ENCODE measurements at places on chromosomes 1 and 21.

- peak; percentile 32 for DNase-seq
Observed at GRCh38 chr21:16642353-16642752, 870.5 kb upstream of the CXADR start.

DNA sequence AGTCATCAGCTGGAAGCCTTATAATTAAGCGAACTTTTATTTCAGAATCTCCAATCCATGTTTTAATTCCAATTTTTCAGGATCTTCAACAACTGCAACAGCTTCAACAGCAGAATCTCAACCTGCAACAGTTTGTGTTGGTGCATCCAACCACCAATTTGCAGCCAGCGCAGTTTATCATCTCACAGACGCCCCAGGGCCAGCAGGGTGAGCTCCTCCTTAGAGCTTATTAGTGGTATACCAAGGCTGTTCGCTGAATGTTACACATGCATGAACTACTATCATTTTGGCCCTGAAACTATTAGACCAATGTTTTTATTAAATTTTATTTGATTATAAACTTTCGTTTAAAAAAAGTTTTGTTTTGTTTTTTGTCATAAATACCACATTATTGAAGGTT is 142.4 kb downstream of the CD247 start:
- no peak for DNase-seq

DNA sequence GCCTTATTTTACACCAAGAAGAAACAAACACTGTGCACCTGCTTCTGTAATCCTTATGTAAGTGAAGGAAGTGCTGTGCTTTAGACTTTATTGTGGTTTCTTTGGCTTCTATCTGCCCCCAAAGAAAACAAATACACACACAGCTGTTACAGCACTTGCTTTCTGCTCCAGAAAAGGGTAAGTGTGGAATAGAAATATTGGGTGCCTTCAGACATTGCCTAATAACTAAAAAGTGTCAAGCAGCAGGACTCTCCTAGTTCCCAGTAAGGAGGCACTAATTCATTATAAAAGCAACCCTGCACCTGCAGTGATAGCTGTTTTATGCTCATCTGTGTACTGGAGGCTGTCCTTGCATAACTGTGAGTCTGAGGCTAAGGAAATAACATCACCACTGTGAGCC is 23.4 kb upstream of the PRRX1 start:
- no peak for DNase-seq

DNA sequence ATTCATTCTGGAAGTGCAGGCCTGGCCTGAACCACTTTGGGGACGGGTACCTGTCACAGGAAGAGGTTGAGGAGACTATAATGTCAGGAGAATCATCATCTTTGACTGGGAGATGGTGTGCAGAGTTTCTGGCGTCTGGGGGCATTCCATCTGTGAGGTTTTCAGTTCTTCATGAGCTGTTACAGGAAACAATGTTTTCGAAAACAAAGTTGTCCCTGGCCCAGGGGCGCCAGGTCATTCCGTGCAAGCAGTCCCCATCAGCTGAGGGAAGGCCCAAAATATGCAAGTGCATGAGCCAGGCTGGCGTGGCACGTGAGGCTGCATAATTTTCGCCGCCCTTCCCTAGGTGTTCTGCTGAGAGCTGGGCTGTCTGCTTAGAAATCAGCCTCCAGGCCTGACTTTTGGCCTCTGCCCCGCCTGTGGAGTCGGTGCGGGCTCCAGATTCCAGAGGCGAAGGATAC is 68.4 kb upstream of the ATP5PO start:
- no peak for DNase-seq

DNA sequence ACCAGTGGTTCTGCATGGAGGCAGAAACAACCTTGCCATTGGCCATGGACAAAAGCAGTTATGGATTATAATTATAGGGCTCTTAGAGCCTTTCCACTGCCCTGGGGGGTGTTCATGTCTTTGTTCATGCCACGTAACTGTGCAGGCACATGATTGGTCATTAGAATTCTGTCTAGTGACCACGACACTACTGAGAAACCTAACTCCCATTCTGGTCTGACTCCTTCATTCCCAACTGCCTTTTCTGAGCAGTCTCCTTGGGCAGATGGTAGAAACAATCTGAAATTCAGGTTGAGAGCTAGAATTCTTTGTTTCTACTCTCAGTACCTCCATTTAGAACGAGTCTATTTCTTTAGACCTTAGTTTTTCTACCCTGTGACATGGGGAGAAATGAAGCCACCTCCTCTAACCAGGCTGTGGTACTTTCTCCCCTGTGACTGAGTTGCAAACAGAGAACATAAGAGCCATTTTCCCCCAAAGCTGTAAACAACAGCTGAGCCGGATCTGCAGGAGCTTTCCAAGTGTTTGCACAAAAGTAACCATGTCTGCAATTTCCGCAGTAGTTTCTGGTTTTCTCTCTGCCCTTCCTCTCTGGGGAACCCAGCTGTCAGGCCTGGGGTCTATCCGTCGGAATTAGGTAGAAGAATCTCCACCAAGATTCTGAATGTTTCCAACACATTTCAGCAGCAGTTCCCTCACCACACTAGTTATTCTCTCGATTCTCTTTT is 37.7 kb upstream of the IPO9 start:
- DNase-seq = no peak

GRCh38 chr1:209927466-209927865 is 10.6 kb upstream of the SYT14 start:
- no peak for DNase-seq

- DNase-seq = no peak
Observed at GRCh38 chr1:119565131-119565772, 58.2 kb downstream of the HSD3B1 start.

GRCh38 chr1:160083968-160084770 is 2.8 kb downstream of the KCNJ9 start:
- no peak for DNase-seq

DNA sequence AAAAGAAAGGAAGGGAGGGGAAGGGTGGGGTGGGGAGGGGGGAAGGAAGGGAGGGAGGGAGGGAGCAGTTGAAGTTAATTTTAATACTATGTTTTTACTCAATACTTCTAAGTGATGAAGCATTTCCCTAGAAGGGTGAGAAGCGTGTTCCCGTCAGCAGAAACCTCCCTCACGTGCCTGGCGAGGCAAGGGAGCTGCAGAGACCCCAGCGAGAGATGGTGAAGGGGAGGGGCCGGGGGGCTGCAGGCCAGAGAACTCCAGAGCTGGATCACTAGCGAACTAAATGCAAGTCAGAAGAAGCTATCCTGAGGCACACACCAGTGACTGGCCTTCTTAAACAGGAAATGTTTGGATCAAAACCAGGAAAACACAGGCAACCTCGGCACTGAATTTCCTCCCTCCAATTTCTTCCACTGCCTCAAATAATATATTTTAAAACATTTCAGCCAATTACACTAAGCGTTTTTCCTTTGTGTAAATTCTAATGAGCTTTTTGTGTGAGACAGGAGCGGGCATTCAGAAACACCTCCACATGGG is 18.0 kb downstream of the WDR4 start:
- DNase-seq = no peak

DNA sequence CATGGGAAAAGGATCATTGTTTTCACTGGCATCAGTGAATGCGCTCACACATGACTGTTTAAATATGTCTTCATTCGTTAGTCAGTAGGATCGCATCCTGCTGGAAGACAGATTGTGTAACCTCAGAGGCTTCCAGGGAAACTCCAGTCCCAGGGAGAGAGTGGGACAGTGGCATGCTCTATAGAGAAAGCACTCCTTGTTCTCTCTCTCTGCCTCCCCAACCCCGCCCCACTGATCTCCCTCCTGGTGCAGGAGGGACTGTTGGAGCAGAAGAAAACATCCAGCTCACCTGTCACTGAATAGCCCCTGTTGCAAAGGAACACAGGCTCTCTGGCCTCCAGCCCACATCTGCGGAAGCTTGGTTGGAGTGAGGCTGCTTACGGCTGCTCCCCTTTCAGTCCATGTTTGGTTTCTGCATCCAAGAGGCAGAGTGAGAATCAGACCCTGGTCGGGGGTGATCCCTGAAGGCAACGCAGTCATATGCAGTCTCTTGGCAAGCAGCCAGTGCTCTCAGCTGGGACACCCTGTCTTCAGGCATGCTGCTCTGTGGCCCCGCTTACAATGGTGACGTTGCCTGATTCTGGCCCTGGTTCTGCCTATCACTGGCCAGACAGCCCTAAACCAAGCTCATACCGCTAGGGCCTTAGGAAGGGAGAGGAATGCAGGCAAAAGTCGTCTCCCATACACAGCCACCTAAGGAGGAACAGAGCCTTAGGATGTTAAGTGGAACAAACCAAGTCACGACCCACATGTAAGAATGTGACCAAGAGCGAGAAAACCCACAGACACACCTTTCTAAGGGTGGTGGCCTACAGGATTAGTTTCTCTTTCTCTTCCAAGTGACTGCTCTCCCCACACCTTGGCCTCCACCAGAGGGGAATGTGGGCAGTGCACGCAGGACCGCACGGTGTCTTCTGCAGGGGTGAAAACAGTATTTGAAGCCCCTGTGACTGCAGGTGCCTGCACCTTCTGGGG is 39.7 kb downstream of the BACE2 start:
- DNase-seq = peak; percentile 75

DNA sequence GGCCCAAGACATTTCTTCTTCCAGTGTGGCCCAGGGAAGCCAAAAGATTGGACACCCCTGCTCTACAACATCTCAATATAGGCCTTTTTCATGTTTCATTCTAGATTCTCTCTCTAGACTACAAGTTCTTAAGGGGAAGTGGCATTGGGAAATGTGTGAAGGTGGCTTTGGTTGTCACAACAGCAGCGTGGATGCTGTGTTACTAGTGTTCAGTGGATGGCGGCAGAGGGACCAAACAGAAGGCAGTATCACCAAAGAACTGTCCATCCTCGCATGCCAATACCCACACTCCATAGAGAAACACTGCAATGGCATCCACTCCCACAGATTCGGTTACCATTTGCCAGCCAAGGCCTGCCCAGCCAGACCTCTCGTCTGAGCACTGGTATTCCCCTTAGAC is 24.3 kb upstream of the IFNAR2 start:
- DNase-seq = no peak

GRCh38 chr21:46141767-46142581 is 13.4 kb downstream of the FTCD start:
- DNase-seq = no peak

DNA sequence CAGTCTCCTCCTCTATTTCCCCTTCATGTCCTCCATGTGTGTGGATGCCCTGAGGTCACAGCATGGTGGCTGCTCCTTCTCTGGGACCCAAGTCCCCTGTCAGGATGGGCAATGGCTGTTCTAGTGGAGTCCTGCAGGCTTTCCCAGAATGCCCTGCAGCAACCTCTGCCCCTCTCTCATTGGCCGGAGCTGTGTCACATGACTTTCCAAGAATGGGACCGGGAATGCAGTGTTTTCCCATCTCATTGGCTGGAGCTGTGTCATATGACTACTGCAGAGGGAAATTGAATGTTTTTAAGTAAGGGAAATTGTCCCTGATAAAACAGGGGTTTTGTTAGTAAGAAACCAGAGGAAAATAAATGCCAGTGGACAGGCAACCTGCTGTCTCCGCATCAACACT is 365.9 kb downstream of the PTPRU start:
- DNase-seq = no peak

DNA sequence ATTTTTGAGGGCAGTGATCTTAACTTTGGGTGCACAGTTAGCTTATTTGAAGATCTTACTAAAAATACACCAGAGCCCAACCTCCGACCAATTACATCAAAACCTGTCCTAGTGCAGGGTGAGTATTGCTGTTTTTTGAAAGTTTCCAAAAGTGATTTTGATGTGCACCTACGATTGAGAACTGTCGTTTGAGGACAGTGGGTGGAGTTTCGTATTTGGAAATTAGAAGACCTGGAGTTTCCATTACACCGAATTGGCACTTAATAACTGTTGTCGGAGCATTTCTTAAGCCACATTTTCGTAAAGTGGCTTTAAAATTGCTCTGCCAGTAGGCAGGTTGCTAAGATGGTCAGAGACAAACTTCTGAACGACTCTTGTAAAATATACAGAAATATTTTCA is 1.1 kb downstream of the SOD1 start:
- DNase-seq = no peak

DNA sequence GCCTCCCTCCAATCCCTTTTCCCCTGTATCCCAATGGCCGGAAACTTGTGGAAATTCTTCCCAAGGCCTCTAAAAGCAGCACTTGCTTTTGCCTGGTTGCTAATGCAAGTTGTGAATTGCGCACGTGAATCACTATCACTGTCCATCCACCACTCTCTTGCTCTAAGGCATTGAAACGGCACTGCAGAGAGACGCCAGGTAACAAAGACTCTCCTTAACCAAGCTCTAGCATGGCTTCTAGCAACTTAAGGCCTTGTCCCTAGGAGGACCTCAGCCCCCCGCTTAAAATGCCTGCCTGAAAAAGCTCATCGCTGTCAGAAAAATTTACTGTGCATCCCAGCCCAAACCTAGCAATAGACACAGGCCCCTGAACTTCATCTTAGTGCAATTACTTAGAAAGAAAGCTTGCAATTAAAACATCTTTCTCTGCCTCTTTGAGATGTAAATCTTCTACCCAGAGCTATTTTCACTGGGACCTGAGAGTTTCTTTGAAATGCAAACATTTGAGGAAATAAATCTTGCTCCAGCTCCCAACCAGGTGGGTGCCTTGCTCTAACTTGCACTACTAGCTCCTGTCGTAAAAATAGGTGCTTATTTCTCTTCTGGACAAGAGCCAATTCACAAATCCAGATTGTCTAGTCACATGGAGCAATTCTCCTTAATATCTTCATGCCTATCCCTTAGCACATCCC is 32.9 kb upstream of the ITLN2 start:
- no peak for DNase-seq
